ENCODE measurements at places on chromosomes 12 and 14. TPM values are rescaled to one million over a fixed set of nuclear protein-coding genes. Genes with fewer than 3 reads are reported as not detected.

DNA sequence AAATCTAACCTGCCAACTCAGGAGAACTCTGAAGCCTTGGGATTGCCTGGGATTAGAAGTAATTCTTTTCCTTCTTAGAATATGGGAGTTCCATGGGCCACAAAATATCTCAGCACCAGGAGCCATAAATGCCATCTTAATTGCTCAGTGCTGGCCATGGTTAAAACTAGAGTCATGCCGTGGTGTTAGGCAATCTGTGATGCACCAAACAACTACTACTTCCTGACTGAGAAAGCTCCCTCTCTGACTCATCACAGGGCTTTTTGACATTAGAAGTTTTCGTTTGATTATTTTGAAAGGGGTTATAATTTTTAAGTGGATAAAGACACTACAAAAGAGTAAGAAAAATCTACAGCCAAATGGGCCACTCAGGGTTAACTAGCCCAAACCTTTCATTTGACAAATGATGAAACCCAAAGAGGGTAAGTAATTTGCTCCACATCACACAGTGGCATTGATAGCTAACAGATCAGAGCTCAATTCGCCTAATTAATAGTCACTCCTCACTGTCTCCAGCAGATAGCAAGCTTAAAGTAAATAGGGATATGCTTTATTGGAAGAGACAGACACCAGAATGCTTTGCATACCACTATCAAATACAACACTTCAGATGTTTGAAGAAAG lies 377.3 kb downstream of the EMP1 start:
- DNase-seq: no peak

DNA sequence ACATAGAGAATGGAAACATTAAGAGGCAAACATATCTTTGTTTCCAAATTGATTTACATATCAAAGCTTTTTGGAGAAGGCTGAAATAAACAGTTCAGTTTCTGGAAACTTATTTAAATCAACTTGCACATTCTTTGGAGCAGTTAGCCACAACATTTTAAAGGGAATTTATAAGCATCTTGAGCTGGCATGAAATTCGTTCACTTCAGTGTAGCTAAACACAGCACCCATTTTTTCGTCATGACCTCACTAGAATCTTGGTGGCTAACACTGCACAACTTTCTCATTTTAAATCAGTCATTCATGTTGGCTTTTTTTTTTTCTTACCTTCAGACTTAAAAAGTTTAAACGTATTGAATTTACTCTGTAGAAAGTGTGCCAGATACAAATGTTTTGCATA lies 1139.9 kb upstream of the FLRT2 start:
- DNase-seq: no peak

DNA sequence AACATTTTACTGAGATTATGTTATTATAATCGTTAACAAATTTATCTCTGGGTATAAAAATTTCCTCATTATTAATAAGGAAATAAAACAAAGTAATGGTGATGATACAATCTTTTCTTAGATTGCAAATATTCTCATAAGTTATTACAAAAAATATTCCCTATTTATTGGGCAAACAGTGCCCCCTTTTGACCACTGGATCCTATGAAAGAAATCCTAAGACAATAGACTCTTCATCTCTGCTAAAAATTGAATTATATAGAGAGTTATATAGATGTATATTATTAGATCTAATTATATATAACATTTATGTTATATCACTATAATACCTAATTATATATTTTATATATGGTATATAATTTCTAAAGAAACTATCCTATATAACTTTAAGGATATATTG lies 94.2 kb upstream of the FGD4 start:
- peak; percentile 49 for DNase-seq

Gene RNFT2
- total RNA-seq: 62.2 TPM
